HCEC 1CT (cell line): ENCODE measurements at places on chromosomes 7 and 10.

DNA sequence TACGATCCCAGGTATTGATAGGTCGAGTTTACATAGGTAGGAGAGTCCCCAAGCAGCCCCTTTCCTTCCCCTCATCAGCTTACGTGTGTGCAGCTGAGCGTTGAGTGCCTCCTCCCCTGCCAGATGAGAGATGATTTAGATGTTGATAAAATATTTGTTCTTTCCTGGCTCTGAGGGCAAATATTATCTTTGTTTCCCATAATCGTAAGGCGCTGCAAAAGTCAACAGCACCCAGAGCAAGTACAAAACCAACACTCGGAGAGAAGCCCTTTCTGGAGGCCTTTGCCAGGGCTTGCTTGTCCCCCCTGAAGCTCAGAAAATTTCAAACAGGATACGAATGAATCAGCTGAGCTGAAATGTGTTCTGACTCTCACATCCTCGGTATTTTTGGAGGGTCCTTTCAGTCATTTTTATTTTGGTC, 683.2 kb downstream of the LRMDA start:
- DNase-seq, result no peak

DNA sequence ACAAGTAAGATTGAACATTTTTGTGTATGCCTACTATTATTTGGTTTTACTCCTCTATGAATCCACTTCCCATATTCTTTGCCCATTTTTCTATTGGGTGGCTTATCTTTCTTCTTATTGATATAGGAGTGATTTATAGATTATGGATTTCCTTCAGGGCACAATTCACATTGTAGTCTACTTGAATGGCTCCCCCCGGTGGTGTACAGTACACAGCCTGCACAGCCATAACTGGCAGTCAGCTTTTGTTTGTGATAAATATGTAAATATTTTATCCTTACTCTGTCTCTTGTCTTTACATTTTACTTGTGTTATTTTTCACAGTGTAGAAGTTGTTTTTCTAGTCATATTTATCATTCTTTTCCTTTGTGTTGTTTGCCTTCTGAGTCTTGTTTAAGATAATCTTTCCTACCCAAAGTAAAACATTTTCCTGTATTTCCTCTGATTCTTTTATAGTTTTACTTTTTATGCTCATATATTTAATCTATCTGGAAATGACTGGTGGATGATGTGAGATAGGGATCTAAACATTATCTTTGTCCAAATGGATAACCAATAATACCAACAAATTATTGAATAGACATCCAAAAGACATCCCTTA, 23.9 kb upstream of the CALD1 start:
- DNase-seq, result peak; percentile 35

GRCh38 chr7:132455378-132455777, 120.9 kb downstream of the PLXNA4 start:
- no peak for DNase-seq

- no peak for DNase-seq
Measured at GRCh38 chr10:46543466-46544377, 12.7 kb downstream of the GPRIN2 start.

- DNase-seq, result no peak
Measured at GRCh38 chr7:74033372-74034311, 5.7 kb downstream of the ELN start.

- no peak for DNase-seq
Measured at GRCh38 chr7:8615019-8615418, 181.6 kb downstream of the NXPH1 start.

DNA sequence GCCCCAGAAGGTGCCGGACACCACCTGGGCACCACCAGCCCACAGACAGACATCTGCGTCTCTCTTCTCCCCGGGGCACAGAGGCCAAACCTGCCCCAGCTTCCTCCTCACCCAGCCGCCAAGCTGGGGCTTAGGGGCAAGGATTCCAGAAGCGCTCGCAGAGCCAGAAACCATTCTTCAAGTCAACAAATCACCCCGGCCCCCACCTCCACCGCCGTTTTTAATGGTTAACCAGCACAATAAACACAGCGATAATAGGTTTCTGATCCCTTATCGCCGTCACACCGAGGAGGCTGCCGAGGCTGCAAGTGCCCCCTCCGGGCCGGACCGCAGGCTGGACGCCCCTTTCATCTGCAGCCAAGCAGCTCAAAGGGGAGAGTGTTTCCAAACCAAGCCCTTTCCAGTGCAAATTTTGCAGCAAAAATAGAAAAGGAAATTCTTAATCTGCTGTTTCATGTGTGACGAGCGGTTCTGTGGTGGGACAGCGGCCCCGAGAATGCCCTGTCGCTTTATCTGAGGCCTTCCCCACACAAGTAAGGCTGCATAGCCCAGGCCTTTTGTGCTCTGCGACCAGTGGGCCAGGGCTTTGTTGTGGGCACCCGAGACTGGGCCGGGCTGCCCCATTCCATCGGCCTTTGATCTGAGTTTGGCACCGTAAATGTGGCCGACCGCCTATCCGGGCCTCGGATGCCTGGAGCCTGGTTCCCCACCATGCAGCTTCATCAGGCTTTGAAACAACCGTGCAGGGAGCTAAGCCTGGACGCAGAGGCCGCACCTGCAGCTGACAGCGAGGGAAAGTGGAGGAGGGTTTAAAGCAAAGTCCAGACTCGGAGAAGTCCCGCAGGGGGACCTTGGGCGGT, 83.2 kb downstream of the FOXL3 start:
- DNase-seq, result no peak

DNA sequence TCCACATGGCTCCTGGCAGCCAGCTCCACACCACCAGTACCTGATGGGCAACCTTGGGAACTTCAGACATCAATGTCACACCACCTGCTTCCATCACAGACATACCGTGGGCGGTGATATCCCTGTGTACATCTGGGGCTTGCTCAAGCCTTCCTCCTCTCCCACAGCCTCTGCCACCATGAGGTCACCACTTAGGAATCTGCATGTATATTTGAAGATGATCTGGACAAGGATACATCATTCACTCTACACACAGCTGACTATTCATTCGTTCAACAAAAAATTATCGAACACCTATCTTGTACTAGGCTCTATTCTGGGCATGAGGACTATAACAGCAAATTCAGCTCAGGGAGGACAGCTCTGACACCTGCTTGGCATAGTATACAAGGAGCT, 6.8 kb downstream of the DLG5 start:
- peak; percentile 88 for DNase-seq

- no peak for DNase-seq
Measured at GRCh38 chr10:71981015-71981875, 17.1 kb downstream of the CHST3 start.

DNA sequence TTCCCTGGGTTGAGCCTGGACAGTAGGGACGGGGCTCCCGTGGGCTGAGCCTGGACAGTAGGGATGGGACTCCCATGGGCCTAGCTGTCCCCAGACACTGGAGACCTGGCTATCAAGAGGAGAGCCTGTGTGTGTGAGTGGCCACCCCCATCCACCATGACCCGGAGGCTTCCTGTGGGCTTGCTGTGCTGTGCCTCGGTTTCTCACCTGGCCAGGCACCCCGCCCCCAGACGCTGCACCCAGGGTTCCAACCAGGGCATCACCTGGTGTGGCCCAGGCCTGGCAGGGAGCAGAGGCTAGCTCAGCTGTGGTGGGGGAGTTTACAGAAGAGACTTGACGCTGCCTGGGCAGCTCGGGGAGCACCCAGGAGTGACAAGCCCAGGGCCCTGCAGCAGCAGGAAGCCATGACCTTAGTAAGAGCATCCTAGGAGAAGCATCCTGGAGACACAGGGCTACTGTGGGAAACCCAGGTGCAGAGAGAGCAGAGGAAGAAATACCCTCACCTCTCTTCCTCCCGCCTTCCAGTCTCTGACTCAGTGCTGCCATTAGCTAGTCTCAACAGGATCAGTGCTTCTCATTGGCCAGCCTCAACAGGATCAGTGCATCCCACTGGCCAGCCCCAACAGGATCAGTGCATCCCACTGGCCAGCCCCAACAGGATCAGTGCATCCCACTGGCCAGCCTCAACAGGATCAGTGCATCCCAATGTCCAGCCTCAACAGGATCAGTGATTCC, 61.0 kb downstream of the PDGFA start:
- DNase-seq, result no peak

DNA sequence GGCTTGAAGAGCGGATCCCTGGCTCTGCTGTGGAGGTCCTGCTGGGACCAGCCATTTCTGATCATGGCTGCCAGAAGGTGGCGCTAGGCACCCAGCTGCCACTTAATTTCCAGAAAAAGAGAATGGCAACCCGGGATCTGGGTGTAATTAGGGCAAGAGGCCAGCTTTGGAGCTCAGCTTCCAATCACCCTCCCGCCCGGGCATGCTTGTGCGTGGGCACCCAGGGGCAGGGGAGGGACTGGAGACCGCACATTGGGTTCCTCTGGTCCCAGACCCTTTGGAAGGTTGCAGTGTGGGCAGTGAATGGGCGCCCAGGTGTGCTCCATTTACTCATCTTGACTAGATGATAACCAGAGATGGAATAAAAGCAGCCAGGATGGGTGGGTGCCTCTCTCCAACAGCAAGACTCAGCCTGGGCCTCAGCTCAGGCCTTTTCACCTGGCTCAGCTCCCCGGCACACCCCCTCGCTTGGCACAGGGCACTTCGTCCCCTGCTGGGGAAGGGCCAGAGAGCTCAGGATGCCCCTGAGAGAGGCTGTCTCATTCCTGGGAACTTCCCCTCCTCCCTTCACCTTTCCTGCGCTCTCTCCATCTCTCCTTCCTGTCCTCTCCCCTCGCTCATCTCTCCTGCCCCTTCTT, 14.7 kb downstream of the FAM241B start:
- peak; percentile 49 for DNase-seq

- DNase-seq, result no peak
Measured at GRCh38 chr7:50359995-50360925, 55.7 kb downstream of the IKZF1 start.

DNA sequence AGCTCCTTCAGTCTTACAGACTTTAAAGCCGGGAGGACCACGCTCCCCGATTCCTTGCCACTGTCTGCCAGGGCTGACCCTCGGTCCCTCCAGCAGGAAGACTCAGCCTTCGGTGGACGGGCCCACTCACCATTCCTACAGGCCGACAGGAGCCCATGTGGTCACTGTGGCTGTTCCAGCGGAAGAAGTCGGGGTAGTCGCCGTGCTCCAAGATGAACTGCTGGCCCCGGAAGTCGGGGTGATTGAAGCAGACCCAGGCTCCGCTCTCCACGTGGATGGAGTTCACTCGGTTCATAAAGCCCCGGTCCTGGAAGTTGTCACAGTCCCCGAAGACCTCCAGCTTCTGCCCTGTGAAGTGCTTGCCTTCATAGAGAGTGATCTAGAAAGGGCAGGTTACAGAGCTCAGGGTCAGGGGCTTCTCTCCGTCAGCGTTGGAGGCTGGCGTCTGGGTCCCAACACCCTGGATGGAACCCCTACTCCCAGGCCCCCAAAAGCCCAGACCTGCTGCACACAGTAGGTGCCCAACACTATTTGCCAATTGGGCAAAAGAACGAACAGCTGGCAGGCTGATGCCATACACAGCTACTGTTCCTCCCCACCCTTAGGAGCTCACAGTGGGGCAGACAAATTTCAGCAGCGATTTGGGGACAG, 1.9 kb downstream of the CRYGN start:
- no peak for DNase-seq

DNA sequence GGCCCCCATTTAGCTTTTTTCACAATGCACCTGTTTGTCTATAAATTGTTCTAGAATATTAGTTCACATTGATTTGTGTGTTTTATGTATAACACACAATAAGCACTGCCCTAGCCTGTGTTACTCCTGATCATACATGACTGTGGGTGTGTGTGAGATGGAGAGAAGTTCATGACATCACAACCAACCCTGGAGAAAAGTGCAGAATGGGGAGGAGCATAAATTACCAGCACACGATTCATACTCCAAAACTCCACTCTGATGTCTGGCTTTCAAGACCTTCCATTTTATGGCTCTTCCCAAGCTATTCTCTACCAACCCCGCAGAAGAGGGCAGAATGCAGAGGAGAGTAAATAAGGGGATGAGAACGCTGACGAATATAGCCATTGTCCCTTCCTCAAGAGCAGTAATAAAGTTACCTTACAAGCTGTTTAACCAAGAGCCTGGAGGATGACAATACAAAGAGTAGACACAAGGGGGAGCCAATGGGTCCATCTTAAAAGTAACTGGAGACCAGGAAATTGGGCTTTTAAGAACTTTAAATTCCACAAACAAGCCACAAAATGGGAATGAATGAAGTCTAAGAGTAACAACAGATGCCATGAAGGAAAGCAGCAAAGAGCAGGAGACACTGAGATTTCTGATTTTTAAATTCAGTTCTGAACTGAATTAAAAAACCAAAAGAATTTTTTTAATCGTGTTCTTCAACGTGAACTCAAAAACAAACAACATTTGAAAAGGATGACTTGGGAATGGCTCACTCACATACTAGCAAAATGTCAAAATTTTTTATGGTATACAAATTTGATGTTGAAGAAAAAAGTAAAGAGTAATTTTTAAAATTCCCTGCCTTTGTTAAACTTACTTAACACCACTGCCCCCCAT, 159.6 kb downstream of the PARD3 start:
- peak; percentile 55 for DNase-seq

- DNase-seq, result no peak
Measured at GRCh38 chr7:150633926-150634325, 1.7 kb upstream of the GIMAP6 start.
